ENCODE measurements at places on chromosomes 6 and 20.
A peak's percentile ranks its signal among the peaks of the same experiment; 100 is the strongest.

DNA sequence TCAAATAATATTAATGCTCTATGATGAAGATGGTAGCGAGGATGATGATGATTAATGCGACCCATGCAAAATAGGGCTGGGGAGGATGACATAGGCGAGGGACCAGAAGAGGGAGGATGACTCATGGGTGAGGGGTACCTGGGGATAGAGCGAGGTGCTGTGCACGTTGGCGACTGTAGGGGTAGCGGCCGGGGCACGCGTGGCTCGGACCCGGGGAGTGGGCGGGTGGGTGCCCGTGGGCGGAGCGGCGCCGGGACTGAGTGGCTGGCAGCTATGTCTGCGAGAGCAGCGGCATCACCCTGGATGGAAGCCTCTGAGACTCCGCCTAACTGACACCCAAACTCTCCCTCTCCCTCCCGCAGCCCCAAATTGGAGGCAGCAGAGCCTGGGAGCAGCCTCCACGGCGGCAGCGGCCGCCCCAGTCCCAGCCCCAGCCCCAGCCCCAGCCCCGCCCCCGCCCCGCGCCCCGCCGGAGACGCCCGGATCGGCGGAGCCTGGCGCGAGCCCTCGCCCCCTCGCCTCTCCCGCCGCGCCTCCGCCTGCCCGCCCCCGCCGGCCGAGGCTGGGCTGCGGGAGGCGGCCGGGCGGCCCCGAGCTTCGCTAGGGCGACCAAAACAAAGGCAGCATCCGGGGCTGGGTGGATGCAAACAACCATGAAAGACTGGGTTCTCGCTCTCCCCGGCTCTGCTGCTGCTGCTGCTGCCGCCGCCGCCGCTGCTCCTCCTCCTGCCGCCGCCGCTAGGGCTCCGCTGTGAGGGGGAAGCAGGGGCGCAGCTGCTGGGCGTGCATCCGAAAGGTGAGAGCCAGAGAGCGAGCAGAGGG lies at the start of gene RIMS1:
RIMS1 (plus strand) TSS at position 367 of the 822 bp plus-strand sequence. CDS start 474 bp downstream, outside the sequence.
- peak; percentile 5 for DNase-seq

- peak; percentile 3 for DNase-seq
These were observed 676.2 kb downstream of the HDGFL1 start for GRCh38 chr6:23245572-23245971.

DNA sequence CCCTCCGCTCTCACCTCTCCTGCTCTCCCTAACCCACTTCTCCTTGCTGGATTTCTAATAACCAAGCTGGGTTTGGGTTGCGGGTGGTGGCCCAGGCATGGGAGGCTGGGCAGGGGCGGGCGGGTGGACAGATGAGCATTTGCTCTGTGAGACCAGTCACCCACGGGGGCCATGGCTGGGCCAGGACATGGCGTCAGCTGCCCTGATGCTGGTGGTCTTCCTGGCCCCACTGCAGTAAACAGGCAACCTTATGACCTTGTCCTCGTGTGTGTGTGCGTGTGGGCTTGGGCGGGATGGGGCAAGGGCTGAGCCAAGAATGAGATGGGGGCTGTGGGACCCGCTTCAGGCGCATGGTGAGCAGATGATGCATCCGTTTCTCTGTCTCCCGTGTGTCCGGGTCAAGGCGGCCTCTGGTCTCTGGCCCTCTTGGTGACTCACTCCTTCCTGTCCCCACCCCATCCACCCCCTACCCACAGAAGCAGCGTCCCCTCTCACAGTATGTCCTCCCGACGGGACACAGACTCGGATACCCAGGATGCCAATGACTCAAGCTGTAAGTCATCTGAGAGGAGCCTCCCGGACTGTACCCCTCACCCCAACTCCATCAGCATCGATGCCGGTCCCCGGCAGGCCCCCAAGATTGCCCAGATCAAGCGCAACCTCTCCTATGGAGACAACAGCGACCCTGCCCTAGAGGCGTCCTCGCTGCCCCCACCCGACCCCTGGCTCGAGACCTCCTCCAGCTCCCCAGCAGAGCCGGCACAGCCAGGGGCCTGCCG lies 41.4 kb upstream of the MYL9 start:
- no peak for DNase-seq

GRCh38 chr20:45037050-45037449 lies 63.9 kb downstream of the KCNS1 start:
- peak; percentile 76 for DNase-seq

DNA sequence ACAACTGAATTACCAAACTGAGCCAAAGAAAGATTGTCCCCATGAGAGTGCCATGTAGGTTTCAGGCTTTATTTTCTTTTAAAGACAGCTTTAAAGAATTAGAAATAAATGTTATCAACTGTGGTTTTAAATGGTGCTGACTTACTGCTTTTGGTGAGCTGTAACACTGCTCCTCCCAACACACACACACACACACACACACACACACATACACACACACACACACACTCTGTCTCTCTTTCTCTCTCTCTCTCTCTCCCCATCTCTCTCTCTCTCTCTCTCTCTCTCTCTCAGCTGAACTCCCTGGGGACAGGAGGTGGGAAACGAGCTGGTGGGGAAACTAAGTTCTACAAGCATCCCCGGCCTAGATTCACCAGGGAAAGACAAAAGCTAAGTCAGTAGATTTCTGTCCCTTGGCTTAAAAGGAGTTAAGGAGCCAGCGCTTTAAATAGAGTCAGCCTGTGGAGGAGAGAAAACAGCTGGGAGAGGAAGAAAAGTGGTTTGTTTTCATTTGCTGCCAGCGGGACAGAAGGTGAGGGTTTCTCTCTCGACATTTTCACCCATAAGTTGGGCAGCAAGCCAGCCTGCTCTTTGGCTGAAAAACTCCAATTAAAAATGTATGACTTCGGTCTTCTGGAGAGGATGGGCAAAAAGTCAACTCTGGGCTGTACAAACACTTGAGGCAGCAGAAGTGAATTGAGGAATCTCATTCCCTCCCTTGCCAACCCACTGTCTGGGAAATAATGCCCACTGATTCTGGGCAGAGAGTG lies 27.4 kb downstream of the CBLN4 start:
- no peak for DNase-seq

- DNase-seq: peak; percentile 35
These were observed 504 bp downstream of the B4GALT5 start for GRCh38 chr20:49712996-49713752.

GRCh38 chr6:117552618-117553017 lies 49.7 kb downstream of the GOPC start:
- no peak for DNase-seq

DNA sequence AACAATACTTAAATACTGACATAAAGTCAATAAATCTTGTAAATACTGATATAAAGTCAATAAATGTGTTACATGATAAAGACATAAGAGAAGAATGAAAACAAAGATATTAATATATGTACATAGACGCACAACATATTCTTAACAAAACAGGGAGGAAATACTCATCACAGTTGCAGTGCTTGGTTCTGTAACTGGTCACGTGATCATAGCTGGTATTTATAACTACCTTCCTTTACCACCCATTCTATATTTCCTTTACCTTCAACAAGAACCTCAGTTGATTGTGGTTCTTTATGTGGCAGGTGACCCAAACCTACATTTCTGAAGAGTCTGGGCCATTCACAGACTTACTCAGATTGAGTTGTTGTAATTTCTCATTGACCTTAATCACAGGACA lies 131.6 kb downstream of the SGK1 start:
- DNase-seq: no peak

DNA sequence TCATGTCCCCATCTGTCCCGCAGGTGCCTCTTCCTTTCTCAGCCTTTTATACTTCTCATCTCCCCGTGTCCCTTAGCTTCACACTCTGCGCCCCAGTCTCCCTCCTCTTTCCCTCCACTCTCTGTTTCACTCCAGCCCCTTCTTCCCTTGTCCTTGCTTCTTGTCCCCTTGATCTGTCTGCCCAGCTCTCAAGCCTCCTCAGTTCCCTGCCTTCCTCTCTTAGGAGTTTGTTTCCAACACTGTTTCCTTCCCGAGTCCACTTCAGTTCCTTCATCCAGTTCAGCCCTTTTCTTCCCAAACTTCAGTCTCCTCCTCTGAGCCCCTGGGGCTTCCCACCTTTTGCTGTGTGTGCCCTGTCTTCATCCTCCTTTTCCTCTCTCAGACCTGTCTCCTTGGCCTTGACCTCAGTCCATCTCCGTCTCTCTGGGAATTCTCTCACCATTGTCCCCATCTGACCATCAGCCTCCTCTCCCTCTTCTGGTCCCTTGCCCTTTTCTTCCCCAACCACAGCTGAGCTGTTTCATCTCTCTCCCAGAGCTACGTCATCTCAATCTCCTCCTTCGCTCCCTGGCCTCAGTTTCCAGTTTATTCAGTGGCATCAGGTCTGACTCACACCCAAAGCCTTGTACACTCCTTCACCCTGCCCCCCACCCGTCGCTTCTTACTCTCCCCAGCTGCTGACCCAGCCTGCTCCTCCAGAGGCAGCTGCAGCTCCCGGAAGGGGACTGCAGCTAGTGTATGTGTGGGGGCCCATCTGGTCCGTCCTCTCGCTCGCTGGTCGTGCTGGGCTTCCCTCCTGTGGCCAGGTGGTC lies 2.7 kb upstream of the DDR1 start:
- peak; percentile 35 for DNase-seq

- no peak for DNase-seq
These were observed 21.3 kb downstream of the LMBRD1 start for GRCh38 chr6:69775585-69775849.

- DNase-seq: no peak
These were observed 35.0 kb upstream of the LIN28B start for GRCh38 chr6:104921896-104922295.

DNA sequence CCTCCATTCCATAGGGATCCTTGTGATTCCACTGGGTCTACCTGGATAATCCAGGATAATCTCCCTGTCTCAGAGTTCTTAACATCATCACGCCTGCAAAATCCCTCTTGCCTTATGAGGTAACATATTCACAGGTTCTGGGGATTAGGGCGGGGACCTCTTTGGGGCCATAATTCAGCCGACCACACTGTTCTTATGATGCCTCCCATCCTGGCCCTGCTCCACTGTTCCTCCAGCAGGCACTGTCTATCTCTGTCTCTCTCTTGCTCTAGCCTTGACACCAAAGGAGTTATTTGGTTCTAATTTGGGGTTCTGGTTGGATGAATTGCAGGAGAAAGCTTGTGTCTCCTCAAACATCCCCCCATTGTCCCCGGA lies 168.1 kb downstream of the NFATC2 start:
- no peak for DNase-seq

DNA sequence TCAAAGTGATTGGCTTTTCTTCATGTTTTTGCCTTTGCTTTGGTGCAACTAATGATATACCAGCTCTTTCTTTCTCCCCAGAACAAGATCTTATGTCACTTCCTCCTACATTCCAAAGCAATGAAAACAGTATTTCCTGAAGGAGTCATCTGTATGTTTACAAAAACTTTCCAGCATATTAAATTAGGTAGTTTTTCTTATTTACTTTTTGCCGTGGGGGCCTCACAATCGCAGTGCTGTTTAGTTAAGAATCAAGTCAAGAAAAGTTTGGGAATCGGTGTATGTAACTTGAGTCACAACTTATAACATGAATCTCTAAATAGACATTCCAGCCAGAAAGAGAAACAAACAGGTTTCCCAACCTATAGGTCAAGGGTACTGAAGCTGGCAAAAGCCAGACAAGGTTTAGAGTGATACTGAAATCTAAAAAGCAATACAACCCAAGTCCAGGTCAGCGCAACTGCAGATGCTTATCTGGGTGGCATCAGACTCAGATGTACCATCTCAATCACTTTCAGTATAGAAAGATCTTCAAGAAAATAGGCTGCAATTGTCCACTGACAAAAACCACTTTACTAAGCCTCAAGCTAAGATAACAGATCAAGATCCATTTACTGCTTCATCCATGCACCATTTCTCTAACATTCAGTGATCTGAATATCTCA lies 63.6 kb downstream of the IPCEF1 start:
- peak; percentile 82 for DNase-seq

DNA sequence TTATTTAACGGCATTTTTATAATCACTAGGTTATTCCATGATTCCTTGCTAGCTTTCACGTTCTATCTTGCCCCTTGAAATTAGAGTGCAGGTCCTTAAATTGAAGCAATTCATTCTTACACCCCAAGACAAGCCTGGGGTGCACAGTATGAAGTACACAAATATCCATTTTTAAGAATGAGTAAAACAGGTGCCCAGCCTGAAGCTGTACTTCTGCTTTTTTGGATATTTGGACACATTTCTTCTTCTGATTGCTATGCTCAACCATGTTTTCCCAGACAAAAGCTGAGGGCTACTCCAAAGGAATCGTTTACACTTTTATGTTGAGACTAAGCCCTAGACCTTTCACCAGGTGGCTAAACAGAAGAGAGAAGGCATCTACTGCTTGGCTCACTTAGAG lies 7.9 kb upstream of the TAGAP start:
- DNase-seq: no peak

DNA sequence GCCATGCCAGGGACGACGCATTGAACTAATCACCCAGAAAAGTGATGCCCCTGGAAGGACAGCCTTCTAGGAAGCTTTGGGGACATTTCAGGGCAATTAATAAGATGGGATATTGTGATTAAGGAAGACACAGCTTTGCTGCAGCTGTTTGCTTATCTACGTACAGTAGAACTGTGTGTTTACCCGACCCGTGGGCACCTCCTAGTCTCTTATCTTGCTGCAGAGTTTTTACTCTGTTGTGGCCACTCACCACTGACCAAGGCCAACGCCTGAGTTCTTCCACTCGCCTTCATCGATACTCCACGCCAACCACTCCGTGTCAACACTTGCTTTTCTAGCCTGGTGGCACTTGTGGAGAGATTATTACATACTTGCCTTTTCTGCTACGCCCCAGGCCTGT lies 105.9 kb upstream of the MLN start:
- DNase-seq: no peak

- peak; percentile 37 for DNase-seq
These were observed 95.0 kb downstream of the AK9 start for GRCh38 chr6:109595998-109596397.

All from cardiac fibroblast (primary cell).